Left lung (tissue), 14 donors: ENCODE measurements at places on chromosomes 1 and 21. TPM values are rescaled to one million over a fixed set of nuclear protein-coding genes. Genes with fewer than 3 reads are reported as not detected.

The CRYBG2 gene
- total RNA-seq, result 2.0 TPM

GRCh38 chr1:35324486-35324885 lies 56.0 kb downstream of the ZMYM4 start:
- no peak overlapping the region for H3K27ac ChIP-seq
- H3K4me1 ChIP-seq, result no peaks in the 10 kb centered on the region
- DNase-seq, result no peak
- H3K4me3 ChIP-seq, result no peak overlapping the region
- no peaks in the 10 kb centered on the region for H3K36me3 ChIP-seq

DNA sequence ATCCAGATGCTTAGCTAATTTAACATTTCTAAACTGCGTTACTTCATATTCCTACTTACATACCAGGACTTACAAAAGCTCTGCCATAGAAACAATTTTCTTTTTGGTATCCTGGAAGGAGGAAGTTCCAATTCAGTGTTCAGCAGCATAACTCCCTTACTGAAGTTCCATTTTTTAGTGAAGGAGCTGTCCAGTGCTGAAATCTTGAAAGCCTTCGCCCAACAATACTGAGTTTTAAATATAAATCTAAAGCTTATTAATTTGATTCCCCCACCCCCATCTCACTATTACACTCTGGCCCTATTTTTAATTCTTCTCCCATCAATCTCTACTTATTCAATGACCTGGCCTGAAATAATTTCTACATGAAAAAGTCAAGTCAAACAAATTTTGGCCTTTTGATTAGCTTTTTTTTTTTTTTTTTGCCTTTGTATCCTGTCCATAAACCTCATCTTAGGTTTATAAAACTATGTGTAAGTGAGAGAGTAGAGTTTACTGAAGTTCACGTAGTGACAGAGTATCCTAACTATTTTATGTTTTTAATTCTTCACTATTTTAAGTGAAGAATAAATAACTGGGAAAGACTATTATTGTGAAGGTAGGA lies 323.0 kb upstream of the PLD5 start:
- H3K36me3 ChIP-seq, result no peaks in the 10 kb centered on the region
- no peak for DNase-seq
- H3K4me3 ChIP-seq, result no peak overlapping the region
- H3K27me3 ChIP-seq, result no peaks in the 10 kb centered on the region
- H3K4me1 ChIP-seq, result no peaks in the 10 kb centered on the region

GRCh38 chr1:4269330-4269729 lies 369.3 kb upstream of the C1orf174 start:
- no peak for DNase-seq
- no peak overlapping the region for H3K27ac ChIP-seq
- no peaks in the 10 kb centered on the region for H3K4me1 ChIP-seq
- H3K27me3 ChIP-seq, result no peaks in the 10 kb centered on the region
